Retina (tissue), 1 donor: ENCODE measurements at places on chromosomes 2 and 18.

- DNase-seq, result peak; percentile 30
Observed at GRCh38 chr18:9643549-9643948, 29.2 kb upstream of the PPP4R1 start.

DNA sequence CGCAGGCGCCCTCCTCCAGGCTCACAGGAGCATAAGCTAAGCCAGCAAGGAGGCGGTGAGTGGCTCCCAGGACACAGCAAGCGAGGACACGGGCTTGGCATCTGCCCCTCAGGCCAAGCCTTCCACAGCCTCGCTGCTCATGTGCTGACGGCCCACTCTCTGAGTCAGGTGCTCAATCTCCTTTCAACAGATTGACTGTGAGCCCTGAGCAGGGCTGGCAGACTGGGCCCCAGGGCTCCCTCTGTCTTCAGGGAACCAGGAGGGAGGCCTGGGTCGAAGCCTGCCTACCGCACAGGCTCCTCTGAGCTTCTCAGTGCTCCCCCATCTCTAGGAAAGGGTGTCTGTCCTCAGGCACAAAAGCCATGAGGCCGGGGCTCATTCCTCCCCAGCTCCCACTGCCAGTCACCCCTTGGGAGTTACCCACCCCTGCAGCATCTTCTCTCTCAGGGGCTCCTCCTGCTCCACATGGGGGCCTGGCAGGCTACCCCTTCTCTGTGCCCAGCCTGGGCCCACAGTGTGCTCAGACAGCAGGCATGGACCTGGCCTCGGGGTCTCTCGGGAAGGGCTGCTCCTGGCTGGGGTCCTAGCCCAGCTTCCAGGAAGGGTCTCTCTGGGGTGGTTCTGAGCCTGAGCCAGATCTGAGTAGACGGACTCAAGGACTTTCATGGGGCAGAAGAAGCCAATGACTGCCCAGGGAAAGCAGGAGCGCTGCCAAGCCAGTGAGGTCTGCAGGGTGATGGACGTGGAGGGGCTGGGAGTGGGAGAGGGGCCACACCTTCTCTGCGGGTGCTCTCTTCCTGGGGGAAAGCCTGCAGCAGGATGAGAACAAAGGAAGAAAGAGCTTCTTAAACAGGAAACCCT, 138.0 kb upstream of the GPC1 start:
- DNase-seq, result no peak

DNA sequence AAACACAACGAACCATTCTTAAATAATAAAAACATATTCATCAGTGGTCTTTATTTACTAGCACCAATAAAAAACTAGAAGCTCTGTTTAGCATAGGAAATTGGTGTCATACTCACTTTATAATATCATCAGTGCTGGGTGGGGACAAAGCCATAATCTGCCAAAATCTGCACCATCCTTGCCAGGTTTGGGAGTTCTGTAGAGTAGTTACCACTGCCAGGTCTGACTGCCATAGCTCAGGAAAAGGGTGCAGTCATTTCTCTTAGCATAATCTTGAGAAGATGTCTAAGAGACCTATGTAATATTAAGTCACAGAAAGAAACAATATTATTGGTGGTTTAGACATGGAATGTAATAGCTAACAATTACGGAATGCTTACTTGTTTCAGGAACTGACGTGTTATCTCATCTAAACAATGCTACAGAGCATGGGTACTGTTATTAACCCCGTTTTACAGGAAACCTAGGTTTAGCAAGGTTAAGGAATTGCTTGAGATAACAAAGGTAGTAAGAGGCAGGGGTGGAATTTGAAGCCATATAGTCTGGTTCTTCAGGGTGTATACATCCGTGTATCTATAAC, 1.6 kb upstream of the MARCHF7 start:
- no peak for DNase-seq

- no peak for DNase-seq
Observed at GRCh38 chr2:178202927-178203326, 8.6 kb downstream of the OSBPL6 start.

GRCh38 chr2:60054571-60055340, 498.7 kb downstream of the BCL11A start:
- no peak for DNase-seq

DNA sequence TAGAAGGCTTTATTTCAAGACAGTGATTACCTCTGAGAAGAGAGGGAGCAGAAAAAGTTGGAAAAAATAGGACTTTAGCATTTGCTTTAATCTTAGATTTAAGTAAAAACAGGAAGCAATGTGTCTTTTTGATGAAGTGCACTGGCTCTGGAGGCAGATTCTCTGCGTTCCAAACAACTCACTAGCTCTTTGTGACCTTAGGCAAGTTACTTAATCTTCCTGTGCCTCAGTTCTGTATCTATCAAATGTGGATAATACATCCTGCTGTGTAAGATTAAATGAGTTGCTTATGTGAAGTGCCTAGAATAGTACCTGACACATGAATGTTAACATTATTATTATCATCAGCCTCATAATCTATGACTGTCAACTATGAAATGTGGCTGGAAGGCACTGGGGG, 42.3 kb downstream of the RPRD1A start:
- no peak for DNase-seq
